ENCODE measurements at places on chromosomes 2 and 18. TPM values are rescaled to one million over a fixed set of nuclear protein-coding genes. Genes with fewer than 3 reads are reported as not detected.
A peak's percentile ranks its signal among the peaks of the same experiment; 100 is the strongest.

DNA sequence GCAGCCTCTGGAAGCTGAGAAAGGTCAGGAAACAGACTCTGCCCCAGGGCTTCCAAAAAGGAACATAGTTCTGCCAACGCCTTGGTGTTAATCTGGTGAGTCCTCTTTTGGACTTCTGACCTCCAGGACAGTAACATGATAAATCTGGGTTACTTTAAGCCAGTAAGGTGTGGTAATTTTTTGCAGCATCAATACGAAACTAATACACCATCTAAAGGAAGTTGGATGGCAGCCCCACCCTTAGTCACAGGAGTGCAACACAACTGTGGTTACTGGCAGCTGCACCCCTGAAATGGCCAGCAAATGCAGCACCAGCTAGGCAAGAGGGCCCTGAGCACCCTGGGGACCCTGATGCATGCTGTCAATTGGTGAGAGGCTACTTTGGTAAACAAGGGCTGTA is 25.8 kb downstream of the CREG2 start:
- DNase-seq = no peak

DNA sequence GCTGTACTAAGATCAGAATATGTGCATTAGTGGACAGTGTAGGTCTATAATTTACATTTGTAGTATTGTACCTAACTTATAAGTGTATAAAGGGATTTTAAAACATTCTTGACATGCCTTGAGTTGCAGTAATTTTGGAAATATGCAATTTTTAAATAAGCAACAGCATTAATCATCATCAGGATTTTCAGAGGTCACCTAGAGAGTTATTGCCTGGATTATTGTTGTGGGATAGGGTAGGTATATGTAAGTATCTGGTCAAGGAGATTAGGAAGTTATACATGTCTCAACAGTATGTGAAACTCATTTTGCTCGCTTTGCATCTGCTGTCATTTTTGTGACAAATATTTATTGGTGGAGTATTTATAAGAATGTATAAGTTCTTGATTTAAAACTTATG is 184.2 kb downstream of the WDR7 start:
- DNase-seq = no peak

DNA sequence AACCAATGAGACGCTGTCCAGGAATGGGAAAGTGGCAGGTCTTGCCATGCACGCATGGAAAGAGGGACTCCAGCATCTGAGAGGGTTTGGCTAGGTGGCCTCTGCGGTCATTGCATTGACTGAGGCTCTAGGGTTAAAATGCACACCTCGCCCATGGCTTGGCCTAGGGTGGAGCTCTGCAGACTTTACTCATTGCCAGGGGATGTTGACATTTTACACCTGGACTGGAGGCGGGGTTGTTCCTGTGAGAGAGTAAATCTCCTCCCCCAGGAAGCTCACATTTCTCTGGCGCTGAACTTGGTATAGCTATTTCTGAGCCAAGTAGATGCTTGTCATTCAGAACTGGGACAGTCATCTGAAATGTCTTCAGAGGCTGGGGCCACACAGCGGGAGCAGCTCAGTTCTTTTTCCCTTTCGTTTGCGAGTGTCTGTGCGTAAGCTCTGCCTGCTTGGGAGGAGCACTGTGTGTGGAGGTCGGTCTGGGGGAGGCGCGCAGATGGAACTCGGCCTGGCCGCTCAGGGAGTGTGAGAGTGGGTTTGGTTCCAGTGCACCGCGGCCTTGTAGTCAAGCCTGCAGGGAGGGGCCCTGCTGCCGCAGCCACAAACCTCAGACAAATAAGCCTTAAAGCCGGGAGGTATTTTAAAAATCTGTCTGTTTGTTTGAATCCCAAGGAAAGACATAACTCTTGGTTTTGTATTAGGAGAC is 76.5 kb downstream of the LPIN1 start:
- no peak for DNase-seq

GRCh38 chr2:197152451-197153228 is 157.9 kb downstream of the ANKRD44 start:
- no peak for DNase-seq

DNA sequence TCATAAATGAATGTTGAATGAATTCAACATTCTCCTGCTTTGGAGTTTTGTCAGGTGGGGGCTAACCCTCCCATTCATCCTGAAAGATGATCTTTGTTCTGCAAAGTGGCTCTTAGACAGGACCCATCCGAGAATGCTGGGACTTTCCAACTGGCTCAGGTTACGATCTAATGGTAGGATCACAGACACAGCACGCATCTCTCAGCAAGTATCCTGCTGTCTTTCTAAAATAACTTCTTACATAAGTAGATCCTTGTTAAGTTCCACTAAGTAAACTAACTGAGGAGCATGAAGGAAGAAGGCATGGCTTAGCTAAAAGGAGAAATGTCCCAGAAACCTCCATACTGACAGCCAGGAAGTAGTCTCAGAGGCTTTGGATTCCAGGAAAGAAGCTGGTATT is 23.7 kb downstream of the CYP27A1 start:
- DNase-seq = peak; percentile 92

DNA sequence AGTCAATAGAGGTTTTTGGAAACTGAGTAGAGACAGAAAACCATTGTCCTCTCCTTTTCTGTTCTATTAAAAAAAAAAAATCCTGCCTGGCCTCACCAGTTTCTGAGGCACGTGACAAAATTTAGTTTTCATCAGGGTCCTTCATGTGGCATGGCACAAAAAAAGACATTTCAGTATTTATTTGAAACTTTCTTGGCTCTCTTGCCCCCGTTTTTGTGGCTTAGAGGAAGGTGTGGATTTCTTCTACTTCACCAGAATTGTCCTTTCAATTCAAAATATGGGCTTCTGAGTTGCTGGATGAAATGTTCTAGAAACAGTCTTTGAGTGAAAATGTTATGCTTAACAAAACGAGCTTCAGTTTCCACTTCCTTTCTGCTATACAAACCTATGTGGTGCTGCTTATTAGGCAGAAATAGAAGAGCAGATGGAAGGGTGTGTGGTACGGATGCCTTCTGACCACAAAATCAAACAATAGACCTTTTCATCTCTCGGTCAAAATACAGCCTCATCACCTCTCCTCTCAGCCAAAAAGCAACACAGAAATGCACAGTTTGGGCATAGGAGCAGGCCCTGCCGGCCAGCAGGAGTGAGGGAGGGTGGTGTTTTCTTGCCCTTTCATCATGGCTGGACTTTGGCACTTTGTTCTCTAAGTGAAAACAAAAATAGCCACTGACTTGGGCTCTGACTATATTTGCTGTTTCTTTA is 89.2 kb downstream of the SH3RF3 start:
- DNase-seq = peak; percentile 79

GRCh38 chr18:61080954-61081528 is 252.2 kb upstream of the CDH20 start:
- no peak for DNase-seq

DNA sequence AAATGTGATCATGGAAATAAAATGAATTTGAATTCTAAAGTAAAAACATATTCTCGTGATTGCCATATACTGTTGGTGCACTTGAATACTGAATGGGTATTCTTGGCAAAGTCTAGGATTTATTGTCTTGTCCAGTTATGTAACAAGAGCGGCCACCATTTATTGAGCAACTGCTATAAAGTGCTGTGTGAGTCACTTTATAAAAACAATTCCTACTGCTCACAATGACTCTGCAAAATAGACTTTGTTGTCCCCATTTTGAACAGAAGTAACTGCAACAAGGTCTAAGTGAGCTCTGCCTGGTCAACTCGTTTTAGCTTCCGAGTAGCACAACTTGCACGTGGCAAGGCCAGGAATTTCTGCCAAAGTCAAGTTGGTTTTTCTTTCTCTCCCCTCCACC is 995.6 kb upstream of the FANCL start:
- no peak for DNase-seq

GRCh38 chr2:198659096-198659870 is 798.5 kb downstream of the SATB2 start:
- no peak for DNase-seq

DNA sequence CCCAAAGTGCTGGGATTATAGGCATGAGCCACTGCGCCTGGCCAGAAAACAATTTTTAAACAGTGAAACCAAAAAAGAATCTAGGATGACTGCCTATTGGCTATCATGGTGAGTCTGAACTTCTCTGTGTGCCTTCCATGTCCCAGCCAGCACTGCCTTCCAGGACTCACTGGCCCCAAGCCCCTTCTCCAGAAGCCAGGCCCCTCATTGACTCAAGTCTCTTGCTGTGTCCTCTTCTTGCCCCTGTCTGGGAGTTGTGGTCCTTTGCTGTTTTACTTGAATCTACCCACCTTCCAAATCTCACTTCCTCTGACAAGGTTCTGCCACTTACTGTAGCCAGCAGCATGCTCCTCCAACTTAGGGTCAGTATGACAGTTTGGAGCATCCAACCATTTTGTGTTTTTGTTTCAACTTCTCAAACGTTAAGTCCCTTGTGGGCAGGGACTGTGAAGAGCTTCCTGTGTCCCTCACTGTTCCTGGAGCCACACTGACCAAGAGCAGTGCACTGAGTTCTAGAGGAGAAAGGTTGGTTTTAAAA is 41.7 kb downstream of the ST3GAL5 start:
- no peak for DNase-seq

DNA sequence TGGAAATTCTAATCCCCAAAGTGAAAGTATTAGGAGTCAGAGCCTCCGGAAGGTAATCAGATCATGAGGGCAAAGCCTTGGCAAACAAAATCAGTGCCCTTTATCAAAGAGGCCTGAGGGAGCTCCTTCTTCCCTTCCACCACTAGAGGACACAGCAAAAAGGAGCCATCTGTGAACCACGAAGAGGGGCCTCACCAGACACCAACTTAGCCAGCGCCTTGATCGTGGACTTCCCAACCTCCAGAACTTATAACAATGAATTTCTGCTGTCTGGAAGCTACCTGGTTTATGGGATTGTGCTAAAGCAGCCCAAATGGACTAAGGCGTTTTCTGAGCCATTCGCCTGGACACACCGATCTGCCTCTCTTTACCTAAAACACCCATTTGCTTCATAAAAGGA is 133.1 kb downstream of the EIPR1 start:
- DNase-seq = no peak

GRCh38 chr2:84251651-84252302 is 207.3 kb downstream of the SUCLG1 start:
- DNase-seq = peak; percentile 21

- peak; percentile 49 for DNase-seq
These were observed 56.1 kb upstream of the FHL2 start for GRCh38 chr2:105454801-105455485.

DNA sequence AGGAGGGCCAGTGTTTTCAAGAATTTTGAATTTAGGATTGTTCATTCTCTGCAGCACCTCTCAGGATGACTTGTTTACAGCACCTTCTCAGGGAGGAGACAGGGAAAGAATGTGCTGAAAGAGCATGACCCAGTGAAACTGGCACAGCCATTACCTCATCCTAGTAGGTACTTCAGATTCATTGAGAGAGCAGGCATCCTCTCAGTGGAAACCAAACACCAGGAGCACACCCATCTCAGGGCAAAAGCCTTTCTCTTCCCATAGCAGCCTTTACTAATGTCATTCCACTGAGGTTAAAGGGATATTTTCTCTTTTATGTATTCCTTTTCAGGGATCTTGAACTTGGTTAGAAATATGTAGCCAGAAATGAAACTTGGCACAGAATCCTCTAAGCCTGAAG is 2.6 kb downstream of the MAP2 start:
- DNase-seq = no peak

DNA sequence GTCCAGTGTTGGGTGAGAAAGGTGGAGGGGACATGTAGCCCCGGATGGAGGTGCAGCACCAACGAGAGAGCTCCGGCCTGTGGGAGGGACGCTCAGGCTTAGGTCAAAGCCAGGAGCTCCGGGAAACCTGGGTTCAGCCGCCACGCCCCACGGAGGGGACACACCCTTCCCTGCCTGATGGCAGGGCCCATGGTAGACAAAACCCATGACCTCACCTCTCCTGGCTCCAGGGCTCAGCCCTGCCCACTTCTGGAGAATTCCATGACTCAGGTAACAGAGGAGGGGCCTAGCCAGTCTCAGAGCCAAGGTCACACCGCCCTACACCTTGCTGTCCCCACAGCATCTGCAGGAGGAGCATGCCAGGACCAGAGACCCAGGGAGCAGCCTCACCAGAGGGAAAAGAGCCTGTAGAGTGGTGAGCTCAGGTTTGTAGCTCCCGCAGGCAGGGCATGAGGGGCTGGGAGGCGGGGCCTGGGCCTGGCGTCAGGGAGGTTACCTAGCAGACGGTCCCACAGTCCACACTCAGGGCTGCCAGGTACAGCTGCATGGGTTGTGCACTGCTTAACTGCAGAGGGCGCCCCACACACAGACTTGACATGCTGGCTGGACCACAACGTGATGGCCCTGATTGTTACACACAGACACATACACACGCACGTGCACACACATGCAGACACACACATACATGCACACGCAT is 70.8 kb upstream of the SMAD7 start:
- peak; percentile 67 for DNase-seq

DNA sequence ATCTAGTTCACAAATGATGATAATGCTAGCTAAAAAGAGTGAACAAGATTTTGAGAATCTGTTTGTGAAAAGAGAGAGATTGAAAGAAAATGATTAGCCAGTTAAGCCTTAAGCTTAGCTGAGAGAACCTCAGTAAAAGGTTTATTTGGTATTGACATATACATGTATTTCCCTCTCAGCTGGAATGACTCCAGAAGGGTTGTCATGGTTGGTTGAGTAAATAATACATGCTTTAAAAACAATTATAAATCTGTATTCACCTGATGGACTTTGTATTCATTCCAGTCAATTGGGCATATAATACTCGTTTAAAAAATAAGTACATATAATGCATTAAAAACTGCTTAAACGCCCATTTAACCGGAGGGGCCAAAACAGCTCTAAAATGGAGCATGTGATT is 181.4 kb downstream of the GRB14 start:
- DNase-seq = no peak

- peak; percentile 74 for DNase-seq
These were observed 79.4 kb downstream of the TMEM182 start for GRCh38 chr2:102841107-102841840.

Gene NAPG
- total RNA-seq = 32.2 TPM

Gene CD207
- total RNA-seq = 0.08 TPM

Gene ZNF519
- total RNA-seq = 2.8 TPM

Gene ACMSD
- not detected for total RNA-seq

Gene SERPINB12
- total RNA-seq = not detected

Gene FSHR
- total RNA-seq = not detected

Gene CNRIP1
- total RNA-seq = 34.9 TPM

Gene SCYGR4
- total RNA-seq = not detected

Gene ABCG5
- total RNA-seq = 0.08 TPM

Gene PRKAG3
- not detected for total RNA-seq

Gene TGFA
- 2.4 TPM for total RNA-seq

Gene RMC1
- 32.9 TPM for total RNA-seq

Data from SK-MEL-5 (cell line).